Suppressor macrophage treated with lipopolysaccharide for 1 hour (primary cell): ENCODE measurements at places on chromosomes 3 and 15.
A peak's percentile ranks its signal among the peaks of the same experiment; 100 is the strongest.

DNA sequence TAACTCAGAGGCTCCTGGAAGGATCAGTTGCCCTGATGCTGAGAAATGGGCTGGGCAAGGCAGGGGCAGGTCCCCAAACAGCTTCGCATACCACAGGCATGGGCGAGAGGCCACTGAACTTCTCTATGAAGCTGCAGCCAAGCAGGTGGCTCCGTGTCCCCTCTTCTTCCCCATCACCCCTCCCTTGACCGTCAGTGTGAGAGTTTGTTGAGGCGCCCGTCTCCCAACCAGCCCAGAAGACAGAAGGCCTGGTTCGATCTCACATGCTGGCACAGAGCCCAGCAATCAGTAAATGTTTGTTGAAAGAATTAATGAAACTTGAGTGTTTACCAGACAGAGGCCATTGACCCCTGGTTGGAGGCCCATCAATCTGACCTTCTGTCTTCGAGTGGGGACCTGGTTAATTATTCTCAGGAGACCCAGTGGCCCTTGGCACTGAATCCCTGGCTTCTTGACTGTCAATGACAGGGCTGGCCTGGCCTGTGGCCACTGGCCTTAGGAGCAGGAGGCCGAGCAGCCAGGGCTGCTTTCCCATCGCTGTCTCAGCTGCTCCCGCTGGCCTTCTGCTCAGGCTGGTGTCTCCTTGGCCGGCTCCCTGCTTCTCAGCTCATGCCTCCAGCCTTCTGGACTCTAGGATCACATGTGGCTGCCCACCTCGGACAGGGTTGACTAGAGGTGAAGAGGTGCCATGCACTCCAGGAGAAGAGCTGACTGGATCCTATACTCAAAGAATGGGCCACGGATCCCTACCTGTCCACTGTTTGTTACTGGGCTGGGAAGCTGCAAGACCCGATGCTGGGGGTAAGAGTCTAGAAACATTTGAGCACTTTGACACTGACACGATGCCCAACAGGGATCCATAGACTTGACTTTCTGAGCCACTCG lies 113.4 kb downstream of the ASB7 start:
- no peak for DNase-seq

GRCh38 chr15:90097475-90097874 lies 4.8 kb downstream of the IDH2 start:
- DNase-seq = peak; percentile 59

DNA sequence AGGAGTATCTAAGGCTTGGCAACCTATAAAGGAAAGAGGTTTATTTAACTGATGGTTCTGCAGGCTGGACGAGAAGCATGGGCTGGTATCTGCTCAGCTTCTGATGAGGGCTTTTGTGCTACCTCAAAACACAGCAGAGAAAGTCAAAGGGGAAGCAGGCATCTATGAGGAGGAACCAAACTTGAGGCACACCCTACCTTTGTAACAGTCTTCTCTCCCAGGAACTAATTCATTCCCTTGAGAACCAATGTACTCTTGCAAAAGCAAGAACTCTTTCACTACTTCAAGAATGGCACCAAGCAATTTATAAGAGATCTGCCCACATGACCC lies 109.0 kb downstream of the CGGBP1 start:
- DNase-seq = no peak

GRCh38 chr3:14162178-14162577 lies 16.2 kb downstream of the XPC start:
- DNase-seq = no peak

- DNase-seq = no peak
Measured at GRCh38 chr15:55353025-55353424, 34.0 kb downstream of the PIGB start.

- no peak for DNase-seq
Measured at GRCh38 chr3:184656829-184657681, 54.8 kb downstream of the MAGEF1 start.

DNA sequence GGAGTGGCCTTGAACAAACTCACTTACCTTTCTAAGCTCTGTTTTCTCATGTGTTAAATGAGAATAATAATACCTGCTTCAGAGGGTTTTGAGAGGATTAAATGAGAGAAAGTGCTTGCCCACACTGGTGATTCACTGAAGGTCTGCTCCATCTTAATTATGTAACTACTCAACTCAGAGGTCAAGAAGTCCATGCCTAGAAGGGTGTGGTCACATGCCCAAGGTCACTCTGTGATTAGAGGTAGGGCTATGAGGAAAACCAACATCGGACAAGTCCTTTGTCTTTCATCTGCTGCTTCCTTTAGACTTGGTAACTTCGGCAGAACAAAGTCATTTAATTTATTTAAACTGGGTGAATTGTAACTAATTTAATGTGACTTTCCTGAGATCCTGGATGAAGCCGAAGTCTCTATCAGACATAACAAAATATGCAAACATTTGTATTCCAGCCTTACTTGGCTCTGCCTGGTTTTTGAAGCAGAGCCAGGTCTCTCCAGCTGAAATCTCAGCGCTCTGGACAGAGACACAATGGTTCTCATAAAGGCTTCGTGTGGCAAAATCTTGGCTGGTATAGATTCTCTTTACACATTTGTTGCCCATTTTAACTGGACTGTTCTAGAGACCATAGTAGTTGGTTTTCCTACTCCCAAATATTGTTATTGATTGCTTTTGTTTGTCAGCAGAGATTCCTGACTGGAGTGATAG lies 3.0 kb downstream of the CHRNA7 start:
- DNase-seq = no peak

GRCh38 chr15:47402829-47403228 lies 314.5 kb upstream of the SEMA6D start:
- DNase-seq = no peak

- no peak for DNase-seq
Measured at GRCh38 chr3:178518660-178519396, 17.4 kb upstream of the KCNMB2 start.

- DNase-seq = no peak
Measured at GRCh38 chr3:16838561-16838960, 46.2 kb upstream of the PLCL2 start.

DNA sequence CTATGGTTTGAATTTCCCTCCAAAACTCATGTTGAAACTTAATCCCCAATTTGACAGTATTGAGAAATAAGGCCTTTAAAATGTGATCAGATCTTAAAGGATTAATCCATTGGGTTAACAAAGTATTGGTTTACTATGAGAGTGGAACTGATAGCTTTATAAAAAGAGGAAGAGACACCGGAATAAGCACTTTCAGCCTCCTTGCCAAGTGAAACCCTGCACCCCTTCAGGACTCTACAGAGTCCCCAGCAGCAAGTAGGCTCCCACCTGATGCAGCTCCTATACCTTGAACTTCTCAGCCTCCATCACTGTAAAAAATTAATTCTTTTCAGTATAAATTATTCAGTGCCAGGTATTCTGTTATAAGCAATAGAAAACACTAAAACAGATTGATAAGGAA lies 348.3 kb downstream of the CGGBP1 start:
- no peak for DNase-seq

- peak; percentile 84 for DNase-seq
Measured at GRCh38 chr3:186094271-186094670, 14.6 kb downstream of the ETV5 start.

DNA sequence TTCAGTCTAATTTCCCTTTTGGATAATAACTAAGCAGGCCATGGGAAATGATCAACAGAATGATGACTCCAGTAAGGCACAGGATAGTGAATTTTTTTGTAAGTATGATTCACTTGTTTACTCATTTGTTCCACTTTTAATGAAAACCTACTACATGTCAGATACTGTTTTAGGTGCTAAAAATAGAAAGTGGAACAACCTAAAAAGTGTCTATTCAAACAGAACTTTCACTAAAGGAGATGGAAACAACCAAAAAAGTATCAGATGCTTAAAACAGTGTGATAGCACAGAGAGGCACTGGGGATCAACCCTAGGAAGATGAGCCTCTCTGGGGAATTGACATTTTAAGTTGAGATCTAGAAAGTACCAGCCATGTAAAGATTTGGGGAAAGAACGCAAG lies 11.1 kb downstream of the RYK start:
- peak; percentile 81 for DNase-seq

GRCh38 chr3:116886202-116886893 lies 176.8 kb downstream of the TUSC7 start:
- no peak for DNase-seq

DNA sequence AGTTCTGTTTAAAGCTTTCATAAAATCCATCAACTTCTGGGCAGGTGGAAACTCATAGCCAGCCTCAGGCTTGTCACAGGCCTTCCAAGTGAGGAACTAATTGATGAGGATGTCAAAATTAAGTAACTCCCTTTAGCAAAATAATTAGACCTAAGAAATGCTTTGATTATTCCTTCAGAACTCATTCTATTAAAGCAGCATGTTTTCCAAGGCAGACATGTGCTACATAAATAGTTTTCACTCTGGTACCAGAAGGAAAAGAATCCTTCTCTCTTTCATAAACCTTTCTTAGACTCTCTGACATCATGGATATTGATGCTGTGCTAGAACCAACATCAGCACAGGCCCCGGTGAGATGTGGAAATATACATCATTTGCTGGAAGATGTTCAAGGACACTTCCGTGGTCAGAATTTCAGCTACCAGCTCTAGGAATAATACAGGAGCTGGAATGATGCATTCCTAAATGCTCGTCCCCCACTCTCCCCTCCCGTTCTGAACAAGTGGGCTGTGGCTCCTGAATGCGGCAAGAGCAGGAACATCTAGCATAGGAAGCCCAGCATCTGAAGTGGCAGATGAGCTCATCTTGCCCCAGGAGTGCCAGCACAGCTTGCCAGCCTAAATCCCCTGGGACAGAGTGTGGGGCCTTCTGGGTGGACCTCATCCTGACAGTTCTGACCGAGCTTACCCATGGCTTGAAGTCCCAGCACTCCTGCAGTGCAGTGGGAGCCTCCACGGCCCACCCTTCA lies 82.4 kb downstream of the WWTR1 start:
- no peak for DNase-seq

DNA sequence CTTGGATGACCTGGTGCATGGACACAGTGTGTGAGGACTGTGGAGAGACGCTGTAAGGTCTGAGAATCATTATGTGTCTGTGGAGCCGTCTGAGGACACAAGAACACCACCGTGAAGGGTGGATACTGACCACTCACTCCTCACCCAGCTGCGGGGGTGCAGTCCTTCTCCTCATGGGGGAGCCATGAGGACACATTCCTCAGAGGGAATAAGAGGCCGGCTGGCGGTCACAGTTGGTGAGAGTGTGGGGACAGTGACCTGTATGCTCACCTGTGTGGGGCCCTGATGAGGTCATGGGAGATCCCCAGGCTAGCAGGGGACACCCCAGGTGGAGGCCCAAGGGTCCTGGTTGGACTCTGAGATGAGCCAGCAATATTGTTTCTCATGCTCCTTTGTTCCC lies 2.5 kb upstream of the TRPM1 start:
- no peak for DNase-seq

- no peak for DNase-seq
Measured at GRCh38 chr3:133979553-133979952, 50.2 kb downstream of the SLCO2A1 start.

- no peak for DNase-seq
Measured at GRCh38 chr15:58771621-58772250, 634 bp downstream of the MINDY2 start.

DNA sequence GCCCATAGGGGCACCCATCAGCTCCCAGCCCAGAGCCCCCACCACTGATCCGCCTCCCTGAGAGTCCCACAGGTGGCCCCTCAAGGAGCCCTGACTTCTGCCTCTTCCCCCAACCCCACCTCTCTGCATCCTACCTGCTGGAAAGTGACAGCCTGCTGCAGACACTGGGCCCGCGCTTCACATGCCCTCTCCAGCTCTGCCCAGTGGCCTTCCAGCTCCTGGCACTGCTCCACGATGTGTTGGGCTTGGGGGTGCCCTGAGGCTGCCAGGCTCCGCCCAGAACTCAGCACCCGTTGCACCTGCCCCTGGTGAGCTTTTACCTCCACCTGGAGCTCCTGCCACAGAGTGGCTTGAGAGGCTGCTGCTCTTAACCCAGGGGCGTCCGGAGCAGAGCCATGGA lies 20.1 kb downstream of the SPTBN5 start:
- no peak for DNase-seq

DNA sequence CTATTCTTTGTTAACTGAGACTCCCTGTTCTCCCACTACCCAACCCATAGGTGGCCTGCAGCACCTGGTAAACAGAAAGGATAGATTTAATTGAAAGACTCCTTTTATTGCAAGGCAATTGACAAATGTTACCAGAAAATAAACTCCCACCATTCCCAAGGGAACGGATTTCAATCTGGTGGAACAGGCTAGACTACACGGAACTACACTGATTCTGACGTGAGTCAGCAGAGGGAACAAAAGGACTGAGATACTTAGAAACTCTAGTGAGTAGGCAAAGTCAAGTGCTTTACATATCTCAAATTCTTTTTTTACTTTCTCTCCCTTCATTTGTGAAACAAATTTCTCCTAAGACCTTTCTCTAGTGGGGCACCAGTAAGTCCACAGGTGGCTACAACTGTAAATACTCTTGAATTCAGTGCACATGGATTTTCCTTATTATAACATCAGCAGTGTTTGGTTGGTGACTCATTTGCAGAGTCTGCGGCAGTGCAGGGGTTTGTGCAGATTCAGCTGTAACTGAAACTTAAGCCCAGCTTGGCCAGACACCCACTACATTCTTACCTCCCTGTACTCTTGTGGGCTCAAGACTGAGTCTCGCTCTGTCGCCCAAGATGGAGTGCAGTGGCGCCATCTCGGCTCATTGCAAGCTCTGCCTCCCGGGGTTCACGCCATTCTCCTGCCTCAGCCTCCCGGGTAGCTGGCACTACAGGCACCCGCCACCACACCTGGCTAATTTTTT lies 34.3 kb upstream of the PLSCR2 start:
- peak; percentile 60 for DNase-seq

- DNase-seq = no peak
Measured at GRCh38 chr15:68371851-68372250, 60.1 kb downstream of the ITGA11 start.

- DNase-seq = no peak
Measured at GRCh38 chr3:184696697-184697096, 15.2 kb downstream of the MAGEF1 start.

- DNase-seq = peak; percentile 41
Measured at GRCh38 chr3:126287536-126288241, 69.5 kb downstream of the KLF15 start.

- DNase-seq = no peak
Measured at GRCh38 chr3:175186511-175186910, 327.4 kb downstream of the NAALADL2 start.

DNA sequence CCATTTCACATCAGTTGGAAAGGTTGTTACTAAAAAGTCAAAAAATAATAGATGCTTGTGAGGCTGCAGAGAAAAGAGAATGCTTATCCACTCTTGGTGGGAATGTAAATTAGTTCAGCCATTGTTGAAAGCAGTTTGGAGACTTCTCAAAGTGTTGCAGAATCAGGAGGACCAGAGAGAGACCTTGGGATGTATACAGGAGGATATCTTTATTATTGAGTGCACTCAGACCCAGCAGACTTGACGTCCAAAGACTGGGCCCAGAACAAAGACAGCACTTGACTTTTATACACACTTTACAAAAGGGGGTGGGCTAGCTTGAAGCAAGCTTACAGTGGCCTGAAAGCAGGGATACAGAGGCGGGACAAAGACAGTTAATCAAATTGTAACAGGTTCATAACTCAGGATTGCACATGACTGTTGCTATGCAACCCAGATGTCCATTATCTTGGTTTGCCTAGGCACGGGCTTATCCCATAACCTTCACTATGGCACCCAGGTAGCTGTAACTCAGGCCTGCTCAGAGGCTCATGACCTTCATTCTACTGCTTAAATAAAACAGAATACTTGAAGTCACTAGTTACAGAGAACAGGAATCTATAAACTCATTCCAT lies 127.7 kb downstream of the SPATA16 start:
- DNase-seq = no peak

GRCh38 chr15:70910958-70911357 lies 18.3 kb downstream of the LRRC49 start:
- DNase-seq = no peak
